ENCODE measurements at places on chromosomes 6 and 20.

DNA sequence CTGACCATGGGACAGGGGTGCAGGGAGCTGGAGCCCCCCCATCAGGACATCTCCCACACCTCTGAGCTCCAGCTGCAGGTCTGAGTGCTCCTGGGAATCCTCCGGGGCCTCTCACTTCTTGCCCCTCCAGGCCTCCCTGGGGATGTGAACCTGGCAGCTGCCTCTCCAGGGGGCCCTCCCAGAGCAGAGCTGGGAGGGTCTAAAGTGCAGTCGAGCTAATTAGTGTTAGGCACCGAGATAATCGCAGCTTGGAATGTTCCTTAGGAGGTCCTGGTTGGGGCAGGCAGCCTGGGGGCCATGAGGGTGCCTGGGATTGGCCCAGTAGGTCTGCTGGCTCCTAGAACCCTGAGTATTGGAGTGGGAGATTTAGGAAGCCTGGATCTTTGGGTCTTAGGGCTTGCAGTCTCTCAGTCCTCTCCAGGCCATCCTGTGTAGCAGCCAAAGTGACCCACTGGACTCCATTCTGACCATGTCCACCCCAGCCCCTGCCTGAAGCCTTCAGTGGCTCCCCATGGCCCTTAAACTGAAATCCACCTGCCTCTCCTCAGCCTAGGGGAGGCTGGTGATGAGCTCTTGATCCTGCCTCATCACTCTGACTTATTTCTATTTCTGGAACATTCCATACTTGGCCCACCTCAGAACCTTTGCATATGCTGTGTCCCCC is 26.0 kb downstream of the CEBPB start:
- DNase-seq: no peak

- no peak for DNase-seq
Measured at GRCh38 chr6:55713436-55713835, 134.4 kb upstream of the HMGCLL1 start.

- DNase-seq: no peak
Measured at GRCh38 chr20:44648579-44648978, 2.9 kb downstream of the ADA start.

- no peak for DNase-seq
Measured at GRCh38 chr6:14086701-14087100, 30.9 kb upstream of the CD83 start.

DNA sequence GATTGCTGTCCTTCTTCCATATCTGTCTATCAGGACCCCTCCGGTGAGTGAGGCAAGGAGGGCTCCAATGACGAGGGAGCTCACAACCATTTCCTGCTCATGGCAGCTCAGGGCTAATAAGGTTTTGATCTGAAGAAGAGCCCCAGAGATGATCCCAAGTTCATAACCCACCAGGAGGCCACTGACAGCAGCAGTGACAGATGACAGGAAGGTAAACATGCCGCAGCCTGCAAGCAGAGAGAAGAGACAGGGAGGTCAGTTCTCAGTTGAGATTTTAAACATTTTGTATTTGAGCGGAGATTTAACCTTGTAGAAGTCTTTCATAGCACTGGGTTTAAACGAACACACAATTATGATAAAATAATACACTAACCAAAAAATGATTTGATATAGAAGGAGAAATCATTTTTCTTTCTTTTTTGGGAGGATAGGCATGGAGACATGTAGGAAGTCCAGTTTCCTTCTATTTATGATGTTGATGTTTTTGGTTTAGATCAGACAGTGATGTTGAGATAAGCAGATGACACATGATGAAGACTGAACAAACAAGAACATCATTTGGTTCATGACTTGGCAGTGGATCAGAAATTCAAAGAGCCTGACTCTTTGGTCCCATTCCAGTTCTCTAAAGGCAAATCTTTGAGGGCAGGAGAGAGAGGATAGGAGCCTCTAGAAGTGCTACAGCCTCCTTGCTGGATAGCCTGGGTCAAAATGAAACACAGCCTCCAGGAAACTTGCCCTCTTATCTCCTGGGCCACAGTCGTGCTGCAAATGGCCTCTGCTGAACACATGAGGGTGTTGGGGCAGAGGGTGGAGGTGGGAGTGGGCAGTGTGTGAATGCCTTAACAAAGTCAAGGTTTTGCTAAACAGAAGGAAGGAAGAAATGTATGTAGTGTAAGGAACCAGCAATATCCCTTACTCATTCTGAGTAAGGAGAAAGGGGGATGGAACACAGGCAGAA is 22.6 kb downstream of the SLC2A12 start:
- DNase-seq: peak; percentile 9

GRCh38 chr6:36226438-36227047 is 30.0 kb downstream of the BRPF3 start:
- DNase-seq: no peak

GRCh38 chr6:34235307-34236130 is 1.2 kb upstream of the HMGA1 start:
- DNase-seq: no peak

DNA sequence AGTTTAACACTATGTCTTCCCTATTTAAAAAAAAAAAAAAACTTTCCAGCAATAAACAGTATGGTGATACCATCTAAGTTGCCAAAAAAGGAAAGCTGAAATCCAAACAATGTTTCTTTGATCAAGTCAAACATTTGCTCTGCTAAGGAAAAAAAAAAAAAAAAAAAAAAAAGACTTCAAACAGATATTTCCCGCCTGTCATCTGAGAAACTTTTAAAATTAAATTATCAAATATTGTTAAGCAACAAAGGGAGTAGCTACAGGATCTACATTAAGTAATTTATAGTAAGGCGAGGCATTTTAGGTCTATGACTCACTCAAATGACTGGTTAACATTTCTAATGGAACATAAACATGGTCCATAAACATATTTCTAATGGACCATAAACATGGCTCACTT is 121.2 kb downstream of the DST start:
- DNase-seq: no peak

DNA sequence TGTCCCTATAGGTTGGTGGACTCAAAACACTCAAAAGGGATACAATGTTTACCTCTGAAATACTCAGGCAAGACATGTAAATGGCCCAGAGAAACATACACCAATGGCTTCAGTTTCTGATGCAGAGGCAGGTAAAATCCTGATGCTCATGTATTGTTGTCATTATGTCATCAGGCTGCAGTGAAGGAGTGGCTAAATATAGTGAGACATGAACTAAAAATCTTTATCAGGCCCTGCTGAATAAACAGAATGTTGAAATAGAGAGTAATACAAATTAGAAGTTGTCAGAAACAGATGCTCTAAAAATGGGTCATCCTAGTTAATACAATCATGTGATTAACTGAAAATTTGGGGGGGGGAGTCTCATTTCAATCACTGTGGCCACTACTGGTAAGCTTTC is 20.4 kb downstream of the PTPRK start:
- no peak for DNase-seq

- DNase-seq: no peak
Measured at GRCh38 chr6:52552278-52552643, 24.6 kb downstream of the TRAM2 start.

DNA sequence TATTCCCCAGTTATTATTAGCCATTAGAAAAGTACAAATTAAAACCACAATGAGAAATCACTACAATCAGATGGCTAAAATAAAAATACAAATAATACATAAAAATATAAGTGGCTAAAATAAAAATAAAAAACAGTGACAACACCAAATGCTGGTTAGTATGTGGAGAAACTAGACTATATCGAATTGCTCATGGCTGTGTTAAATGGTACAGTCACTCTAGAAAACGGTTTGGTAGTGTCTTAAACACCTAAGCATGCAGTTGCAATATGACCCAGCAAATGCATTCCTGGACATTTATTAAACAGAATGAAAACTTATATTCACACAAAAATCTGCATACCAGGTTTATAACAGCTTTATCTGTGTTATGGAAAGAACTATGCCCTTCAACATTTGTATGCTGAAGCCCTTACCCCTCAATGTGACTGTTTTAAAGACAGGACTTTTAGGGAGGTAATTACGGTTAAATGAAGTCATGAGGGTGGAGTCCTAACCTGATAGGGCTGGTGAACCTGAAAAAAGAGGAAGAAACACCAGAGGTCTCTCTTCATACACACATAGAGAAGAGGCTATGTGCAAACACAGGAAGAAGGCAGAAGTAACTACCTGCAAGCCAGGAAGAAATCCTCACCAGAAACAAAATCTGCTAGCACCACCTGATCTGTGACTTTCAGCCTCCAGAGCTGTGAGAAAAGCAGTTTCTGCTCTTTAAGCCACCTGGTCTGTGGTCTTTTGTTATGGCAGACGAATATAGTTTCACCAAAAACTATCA is 84.9 kb downstream of the ASCC3 start:
- DNase-seq: no peak

DNA sequence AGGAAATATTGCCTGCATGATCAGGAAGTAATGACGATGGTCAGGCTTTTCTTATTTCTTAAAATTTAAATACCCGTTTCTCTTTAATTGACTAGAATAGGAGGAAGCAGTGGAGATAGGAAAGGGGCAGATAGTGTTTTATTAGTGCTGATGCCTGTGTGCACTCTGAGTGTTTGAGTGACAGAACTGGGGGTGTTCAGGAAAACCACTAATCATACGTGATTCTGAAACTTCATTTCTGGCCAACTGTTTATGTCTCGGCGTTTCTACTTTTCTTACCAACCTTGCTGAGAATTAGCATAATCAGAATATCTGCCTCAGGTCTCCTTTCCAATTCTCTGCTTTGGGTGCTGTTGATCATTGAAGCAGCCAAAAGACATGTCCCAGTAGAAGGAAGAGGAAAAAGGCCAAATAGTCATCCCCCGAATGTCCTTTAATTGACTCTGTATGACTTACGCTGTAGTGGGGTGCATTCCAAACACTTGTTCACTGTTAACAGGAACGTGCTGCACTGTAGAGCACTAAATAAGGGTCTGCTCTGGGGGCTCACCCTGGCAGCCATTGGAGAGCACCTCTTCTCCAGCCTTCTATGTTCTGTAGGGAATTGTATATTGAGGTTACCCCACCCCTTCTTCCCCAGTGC is 152.9 kb downstream of the JARID2 start:
- DNase-seq: no peak

DNA sequence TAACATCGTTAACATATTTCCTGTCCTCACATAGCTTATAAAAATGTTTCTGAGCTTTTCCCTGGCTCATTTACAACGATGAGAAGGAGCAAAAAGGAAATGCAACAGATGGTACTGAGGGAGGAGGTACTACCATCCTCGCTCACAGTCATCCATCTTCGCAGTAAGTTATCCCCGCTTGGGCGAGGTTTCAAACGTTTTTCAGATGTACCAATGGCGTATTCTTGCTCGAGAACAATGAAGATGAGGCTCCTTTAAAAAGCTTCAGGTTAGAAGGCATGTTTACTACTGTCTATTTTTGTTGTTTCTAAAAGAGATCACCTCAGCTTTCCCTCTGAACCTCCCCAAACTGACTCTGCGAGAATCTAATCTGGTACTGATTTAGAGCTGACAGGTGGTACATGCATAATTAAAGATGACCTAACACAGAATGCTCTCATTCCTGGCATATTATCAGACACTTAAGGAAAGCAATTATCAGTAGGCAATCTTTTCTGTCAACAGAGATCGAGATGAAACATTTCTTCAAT is 178.7 kb downstream of the GJA10 start:
- no peak for DNase-seq

DNA sequence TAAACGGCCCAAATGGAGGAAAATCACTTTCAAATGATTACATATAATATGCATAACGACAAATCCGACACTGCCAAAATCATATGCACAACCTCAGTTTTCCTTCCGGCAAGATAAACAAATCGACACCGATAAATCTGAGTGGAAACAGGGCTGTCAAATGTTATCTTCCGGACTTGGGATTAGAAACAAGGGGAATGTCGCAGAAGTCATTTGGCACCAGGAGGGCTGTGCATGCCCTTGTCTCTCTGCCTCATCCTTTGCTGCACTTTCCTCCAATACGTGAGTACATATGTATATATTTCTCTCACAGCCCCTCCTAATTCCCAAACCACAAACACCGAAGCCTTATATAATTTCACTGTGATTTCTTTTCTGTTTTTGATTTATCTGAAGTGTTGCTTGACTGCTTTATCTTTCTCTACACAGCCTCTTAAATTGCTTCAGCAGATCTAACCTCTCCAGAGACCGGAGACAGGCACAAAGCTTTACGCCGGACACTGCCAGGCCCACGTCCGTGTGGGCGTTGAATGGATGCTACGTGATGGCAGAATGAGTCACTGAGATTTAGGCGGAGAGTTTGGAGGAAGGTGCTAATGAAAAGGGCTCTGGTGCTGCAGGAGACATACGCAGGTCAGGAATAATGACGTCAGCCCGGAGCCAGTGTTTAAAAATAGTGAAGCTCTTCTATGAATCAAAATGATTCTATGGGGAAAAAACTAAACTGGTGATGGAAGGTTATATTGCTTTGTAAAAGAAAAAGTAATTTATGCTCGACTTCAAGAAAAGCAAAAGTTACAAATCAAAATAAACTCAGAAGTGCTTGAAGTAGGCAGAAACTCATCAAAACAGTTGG is 21.0 kb upstream of the PRELID3B start:
- DNase-seq: no peak

GRCh38 chr6:107727096-107727757 is 96.9 kb downstream of the SCML4 start:
- DNase-seq: no peak

- DNase-seq: peak; percentile 12
Measured at GRCh38 chr6:89562093-89562973, 76.2 kb downstream of the LYRM2 start.

DNA sequence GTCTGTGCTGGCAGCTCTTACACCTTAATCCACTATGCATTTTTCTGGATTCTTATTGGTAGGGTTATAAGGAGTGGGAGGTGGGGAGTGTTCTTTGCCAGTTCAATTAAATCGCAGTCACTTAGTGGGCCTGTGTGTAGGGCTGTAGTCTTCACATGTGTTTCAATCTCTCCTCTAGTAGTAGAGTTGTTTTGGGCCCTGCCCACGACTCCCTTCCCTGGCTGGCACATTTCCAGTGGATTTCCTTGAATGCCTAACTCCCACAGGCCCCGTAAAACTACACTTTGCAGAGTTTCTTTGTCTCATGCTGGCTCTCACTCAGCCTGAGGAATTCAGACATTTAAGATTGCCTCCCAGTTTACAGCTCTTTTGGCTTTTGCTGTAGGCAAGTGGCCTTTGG is 414.0 kb upstream of the OPRM1 start:
- DNase-seq: no peak

DNA sequence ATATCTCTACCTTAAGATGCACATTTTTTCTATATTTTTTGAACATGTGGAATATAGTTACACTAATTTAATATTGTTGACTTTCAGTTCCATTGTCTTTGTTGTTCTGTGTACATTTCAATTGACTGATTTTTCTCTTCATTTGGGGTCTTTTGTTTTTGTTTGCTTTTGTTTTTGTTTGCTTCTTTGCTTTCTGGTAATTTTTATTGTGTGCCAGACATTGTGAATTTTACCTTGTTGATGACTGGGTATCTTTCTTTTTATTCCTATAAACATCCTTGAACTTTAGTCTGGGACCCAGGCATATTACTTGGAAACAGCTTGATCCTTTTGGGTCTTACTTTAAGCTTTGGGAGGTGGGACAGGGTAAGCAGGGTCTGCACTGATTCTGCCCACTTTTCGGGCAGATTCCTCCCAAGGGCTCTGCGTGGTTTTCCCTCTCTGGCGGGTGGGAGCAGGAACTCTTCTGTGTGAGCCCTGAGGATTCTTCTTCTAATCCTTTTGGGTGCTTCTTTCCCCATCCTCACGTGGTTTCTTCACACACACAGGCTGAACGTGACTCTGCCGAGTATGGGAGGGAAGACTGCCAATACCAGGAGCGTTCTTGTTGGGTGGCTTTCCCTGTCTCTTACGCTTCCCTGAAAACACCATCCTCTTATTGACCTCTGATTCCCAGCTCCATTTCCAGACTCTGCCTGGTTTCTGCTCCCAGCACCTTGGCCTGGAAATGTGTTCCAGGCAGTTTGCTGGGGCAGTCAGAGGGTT is 200.5 kb downstream of the ARID1B start:
- DNase-seq: peak; percentile 78

GRCh38 chr20:62967628-62968351 is 15.3 kb downstream of the SLC17A9 start:
- DNase-seq: no peak

Data from NCI-H2029 treated with DMSO at 0.1 percent for 48 hours (cell line).